Esophagus squamous epithelium (tissue), 5 donors: ENCODE measurements at places on chromosomes 1 and 21. TPM values are rescaled to one million over a fixed set of nuclear protein-coding genes. Genes with fewer than 3 reads are reported as not detected.

DNA sequence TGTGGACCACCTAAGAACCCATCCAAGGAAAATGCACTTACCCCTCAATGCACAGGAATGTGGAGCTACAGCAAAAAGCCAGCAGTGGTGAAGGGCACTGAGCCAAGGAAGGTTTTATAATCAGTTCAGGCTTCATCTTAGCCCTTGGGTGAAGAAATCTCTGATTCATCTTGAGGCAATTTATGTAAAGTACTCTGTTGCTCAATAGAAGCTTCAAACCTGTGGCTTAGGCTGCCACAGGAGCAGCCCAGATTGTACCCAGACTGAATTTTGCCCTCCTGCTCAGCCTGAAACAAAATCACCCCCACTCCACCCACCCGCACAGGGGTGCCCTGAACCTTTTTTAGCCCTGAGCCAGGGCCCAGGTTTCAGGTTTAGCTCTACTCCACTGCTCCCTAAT is at the start of gene S100A12:
S100A12 (minus strand) TSS at position 111 of the 400 bp plus-strand sequence. CDS start 1,029 bp downstream, outside the sequence.
- DNase-seq = no peak

DNA sequence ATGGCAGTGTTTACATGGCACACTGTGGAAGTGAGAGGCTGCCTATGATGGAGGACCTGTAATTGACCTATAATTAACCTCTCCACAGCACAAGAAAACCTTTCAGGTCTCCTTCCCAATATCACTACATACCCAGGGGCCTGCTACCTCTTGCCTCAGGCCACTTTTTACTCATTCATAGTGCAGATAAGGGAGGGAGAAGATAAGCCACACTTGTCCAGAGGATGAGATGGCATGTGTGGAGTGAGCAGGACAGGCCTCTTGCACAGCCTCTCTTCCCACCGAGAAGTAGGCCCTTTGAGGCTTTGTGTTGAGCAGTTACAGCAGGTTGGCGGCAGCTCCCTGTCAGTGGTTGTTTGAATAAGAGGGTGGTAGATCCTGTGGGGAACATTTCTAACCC is 31.1 kb upstream of the IKBKE start:
- DNase-seq = no peak

The ASPM gene
- total RNA-seq = 17.7 TPM

The ADGRL2 gene
- 37.2 TPM for total RNA-seq

DNA sequence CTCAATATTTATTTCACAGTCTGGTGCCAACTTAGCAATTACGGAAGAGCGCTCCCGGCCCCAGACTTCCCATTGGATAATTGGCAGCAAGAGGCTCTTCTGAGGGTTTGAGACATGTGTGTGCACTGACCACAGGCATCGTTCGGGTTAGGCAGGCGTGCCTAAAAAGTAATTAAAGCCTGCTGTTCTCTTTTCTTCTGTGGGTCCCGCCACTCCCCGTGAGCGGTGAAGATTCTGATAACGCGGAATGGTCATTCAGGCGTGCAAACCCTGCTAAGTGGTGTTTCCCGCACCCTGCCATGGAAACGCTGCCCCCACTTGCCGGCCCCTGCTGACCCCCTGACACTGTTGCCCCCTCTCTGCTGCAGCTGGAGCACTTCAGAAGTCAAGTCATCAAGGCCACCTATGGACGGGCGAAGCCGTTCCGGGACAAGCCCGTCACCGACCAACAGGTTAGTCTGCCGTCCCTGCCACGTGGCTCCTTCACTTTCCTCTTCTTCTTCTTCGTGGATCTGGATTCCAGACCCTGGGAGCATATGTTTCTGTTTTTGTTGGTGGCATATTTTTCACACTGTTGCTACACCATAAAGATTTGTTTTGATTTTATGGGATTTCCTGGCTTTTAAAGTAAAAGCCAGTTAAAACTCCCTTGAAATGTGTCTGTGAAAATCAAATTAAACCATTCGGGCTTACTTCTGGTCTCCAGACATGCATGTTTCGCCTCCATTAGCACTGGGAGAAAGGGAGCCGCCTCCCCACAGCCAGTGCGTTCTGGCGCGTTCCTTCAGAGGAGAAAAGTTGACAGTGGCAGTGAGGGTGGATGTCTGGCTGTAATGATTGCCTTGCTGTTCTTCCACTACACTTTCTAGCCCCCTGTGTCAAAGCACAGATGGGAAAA is 79.9 kb downstream of the FHAD1 start:
- no peak for DNase-seq

- no peak for DNase-seq
Observed at GRCh38 chr1:231931846-231932454, 305.4 kb downstream of the DISC1 start.

DNA sequence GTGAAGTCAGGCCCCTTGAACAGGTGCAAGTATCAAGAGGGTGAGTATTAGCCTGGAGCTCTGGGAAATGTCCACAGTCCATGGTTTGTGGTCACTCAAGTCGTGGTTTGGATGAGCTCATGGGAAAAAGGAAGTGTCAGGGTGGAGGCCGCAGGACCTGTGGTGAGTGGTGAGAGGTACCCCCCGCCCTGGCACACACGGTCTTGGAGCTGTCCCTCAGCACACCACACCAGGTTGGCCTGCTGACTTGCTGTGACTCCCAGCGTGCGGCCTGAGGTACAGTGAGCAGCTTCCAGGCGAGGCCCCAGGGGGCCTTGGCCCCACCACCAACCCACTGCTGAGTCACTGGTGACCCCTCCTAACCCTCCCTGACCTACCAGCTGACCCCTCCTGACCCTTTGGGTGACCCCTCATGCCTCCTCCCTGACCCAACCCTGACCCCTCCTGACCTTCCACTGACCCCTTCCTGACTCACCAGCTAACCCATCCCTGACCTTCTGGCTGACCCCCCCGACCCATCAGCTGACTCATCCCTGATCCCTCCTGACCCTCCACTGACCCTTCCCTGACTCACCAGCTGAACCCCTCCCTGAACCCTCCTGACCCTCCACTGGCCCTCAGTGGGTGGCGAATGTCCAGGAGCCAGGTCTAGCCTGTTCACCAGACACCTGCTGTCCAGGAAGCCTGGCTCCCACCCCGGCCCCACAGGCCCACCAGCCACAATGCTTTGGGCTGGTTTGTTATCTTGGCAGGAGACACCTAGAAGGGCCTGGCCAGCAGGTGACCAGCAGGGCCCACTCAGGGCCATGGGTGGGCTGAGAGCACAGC is 34.8 kb upstream of the RNF187 start:
- DNase-seq = no peak
